ENCODE measurements at places on chromosomes 12 and 14.
A peak's percentile ranks its signal among the peaks of the same experiment; 100 is the strongest.

DNA sequence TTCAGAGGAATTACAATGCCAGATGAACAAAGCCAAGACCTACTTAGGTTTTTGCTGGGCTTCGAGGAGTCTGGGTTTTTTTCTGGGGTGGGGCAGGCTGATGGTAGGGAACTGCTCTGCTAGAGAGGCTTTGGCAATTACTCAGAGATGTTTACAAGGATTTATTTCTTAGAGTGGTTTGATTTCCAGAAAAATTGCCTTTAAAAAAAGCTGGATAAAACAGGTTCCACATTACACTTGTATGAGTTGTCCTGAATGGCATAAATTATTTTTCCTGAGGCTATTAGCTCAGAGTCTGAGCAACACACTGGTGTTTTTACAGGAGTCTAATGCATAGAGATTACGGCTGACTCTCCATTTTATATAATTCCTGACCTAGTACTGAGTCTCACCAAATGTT, 118.5 kb upstream of the FRMD6 start:
- DNase-seq = peak; percentile 70

- no peak for DNase-seq
Observed at GRCh38 chr12:97292588-97292987, 170.0 kb upstream of the RMST start.

GRCh38 chr14:58145936-58146335, 6.1 kb downstream of the ARMH4 start:
- DNase-seq = no peak

- DNase-seq = no peak
Observed at GRCh38 chr14:68772761-68773381, 20.0 kb downstream of the ZFP36L1 start.

DNA sequence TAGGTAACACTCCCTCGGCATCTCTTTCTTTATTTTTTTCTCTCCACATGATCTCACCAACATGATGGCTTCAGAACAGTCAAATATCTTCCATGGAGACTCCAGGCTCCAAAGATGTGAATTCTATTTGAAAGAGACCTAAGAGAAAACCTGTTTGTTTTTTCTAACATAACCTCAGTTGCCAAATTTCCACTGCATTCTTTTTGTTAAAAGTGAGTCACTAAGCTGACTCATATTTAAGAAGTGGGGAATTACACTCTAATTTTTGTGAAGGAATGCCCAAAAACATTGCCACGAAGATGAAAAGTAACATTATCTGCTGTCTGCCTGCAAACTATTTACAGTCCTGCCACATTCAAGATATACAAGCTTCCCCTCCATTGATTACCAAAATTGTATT, 1337.6 kb downstream of the LRFN5 start:
- peak; percentile 24 for DNase-seq

GRCh38 chr12:84551373-84551772, 361.2 kb downstream of the SLC6A15 start:
- DNase-seq = no peak

DNA sequence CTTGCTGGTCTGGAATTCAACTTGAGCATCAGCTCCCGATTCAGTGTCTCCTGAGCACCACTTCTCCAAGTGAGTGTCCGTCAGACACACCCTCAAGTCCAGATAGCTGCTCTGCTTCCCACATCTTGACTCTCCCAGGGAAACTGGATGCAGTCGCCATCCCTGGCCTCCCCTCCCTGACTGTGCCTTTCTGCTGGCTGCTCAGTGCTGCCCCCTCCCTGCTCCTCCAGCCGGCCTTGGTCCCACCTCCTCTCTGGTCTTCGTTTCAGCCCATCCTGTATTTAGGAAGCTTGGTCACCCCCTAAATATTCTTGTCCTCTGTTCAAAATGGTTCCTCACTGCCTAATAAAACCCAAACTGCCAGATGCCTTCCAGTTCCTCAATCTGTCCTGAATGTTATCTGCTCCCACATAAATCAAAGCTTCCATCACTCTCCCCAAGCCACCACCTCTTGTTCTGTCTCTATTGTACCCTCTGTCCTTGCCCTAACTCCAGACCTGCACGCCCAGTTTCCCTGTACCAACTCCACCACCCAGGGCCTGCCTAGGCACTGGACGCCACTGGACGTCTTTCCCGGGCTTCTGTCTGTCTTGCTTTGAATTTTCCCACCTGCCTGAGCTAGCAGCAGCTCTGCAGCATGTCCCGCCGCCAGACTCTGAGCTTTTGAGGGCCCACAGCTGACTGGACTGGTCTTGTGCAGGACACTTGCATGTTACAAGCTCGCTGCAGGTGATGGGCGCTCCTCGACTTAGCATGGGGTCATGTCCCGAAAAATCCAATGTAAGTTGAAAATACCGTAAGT, 33.8 kb downstream of the CCDC92 start:
- DNase-seq = no peak

DNA sequence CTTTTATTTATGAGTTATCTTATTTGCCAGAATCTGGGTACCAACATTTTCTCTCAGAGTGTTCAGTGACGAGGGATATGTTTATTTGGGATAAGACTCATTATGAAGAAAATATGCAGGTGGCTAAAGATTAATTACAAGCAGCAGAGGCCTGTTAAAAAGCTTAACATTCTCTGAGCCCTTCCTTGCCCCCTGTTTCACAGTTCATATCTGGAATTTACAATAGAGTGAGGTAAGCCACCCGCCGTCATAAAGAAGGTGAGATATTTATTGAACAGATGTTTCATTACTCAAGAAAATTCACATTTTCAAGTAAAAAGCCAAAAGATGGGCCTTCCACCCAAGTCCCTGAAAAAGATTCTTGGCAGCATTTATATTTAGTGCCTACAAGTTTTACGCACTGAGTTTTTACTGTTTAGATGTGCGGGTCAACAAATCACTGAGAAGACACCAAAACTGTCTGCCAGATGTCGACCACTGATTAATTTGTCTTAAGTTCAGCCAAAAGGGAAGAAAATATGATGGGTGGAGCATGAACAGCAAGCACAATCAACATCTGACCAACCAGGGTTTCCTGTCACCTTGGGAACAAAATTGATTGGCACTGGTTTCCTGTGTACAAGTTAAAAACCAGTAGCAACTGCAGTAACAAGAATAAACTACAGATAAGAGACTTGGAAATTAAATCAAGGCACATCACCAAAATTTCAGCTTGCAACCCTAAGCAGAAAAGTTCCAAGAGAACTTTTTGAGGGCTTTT, 85.5 kb upstream of the PTPRB start:
- DNase-seq = no peak

- DNase-seq = no peak
Observed at GRCh38 chr14:61609191-61609843, 86.0 kb upstream of the HIF1A start.

GRCh38 chr12:112331886-112332285, 50.3 kb downstream of the HECTD4 start:
- DNase-seq = no peak

- no peak for DNase-seq
Observed at GRCh38 chr14:99080306-99080705, 191.7 kb downstream of the BCL11B start.

DNA sequence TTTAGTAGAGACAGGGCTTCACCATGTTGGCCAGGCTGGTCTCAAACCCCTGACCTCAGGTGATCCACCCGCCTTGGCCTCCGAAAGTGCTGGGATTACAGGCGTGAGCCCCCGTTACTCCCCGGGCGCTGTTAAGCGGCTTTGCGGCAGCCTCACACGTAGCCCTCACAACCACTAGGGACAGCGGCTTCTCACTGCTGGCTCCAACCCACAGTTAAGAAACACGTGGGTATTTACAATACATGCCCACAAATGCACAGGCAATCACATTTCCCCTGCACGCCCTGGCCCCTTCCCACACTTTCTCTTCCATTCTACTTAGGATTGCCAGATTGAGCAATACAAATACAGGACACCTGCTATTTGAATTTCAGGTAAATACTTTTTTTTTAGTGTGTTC, 37.0 kb upstream of the EIF5 start:
- DNase-seq = no peak

- DNase-seq = no peak
Observed at GRCh38 chr14:61145903-61146481, 135.1 kb downstream of the TMEM30B start.

DNA sequence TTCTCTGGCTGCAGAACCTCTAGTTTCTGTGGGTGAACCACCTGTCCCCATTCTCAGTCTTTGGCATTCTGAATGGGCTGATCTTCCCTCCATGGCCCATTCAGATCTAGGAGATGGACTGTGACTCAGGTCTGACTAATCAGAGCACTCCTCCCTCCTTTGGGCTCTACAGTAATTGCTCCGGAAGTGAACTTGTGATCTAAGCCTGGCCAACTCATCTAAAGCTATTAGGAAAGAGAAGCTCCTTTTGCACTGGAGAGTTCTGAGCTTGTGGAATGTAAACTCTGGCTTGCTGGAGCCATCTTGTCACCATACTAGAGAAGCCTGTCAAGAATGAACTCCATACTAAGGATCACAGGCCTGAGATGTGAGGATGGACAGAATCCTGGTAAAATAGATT, 168.2 kb downstream of the SUDS3 start:
- peak; percentile 86 for DNase-seq

DNA sequence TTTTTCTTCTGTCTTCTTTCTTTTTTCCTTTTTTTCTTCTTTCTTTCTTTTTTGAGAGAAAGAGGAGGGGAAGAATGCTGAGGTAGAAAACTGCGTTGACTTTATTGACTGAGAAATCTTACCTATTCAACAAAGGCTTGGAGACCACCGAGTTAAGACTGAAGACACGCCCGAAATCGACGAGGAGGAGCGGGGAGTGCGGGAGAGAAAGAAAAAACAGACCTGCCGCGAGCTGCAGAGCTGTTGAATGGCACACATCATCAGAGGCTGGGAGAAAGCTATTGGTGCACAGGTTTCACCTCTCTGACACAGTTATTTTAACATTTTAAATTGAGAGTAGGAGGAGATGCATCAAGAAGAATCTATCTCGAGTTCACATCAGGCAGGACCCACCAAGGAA, 5.1 kb downstream of the ASCL1 start:
- DNase-seq = no peak

DNA sequence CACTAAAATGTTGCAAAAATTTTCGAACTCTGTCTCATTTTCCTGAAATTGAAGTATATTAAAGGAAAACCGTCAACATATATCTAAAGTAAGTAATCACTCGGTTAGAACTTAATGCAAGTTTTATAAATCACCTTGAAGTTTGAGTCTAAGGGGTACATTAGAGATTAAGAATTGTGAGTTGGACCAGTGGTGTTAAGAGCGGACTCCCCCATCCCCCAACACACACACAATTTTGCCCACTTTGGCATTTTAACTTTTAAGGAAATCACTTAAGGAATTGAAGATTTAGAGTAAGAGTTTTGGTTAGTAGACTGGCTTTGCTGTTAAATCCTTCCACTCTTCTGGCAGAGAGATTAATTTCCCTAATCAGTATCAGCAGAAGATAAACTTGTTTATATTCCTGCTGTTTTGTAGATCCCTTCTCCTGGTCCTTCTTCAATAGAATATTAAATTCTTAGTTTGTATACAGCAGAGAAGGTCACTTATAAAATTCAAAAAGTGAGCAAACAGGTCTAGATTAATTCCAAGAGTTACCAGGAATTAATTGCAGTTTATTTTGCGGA, 1.5 kb downstream of the HIF1A start:
- no peak for DNase-seq

DNA sequence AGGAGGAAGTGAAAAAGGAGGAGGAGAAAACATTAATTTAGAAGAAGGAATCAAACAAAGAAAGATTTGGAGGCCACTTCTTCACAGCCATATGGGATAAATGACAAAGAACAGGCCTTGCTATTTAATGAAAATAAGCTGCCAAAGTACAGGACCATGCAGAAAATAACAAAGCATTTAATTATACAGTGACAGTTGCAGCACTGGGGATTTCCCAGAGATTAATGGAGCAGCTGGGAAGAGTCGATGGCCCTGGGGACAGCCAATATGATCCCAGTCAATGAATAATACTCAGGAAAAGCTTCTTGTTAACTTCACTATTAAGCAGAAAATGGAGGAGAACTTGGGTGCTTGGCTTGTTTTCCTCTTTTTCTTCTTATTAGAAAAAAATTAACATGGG, 34.6 kb downstream of the RERG start:
- DNase-seq = no peak

GRCh38 chr12:131908092-131909080, 14.0 kb downstream of the ULK1 start:
- no peak for DNase-seq

GRCh38 chr14:38931969-38932652, 170.9 kb downstream of the SEC23A start:
- DNase-seq = no peak

DNA sequence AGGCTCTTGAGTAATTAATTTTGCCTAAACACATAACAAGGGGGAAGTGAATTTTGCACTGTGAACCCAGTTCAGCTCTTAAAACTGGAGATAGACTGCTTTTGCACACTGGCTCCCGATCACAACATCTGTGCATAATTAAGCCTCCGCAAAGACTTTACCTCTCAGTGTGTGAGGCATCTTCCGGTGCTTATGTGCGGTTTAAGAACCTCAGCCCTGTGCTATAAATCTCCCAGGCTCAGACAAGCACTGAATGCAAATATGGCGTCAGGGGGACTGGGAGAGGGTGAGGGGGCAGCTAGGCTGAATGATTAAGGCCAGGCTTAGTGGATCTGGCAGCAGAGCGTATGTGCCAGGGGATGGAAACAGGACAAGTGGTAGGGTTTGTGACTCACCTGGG, 103.3 kb downstream of the ADCK1 start:
- no peak for DNase-seq

DNA sequence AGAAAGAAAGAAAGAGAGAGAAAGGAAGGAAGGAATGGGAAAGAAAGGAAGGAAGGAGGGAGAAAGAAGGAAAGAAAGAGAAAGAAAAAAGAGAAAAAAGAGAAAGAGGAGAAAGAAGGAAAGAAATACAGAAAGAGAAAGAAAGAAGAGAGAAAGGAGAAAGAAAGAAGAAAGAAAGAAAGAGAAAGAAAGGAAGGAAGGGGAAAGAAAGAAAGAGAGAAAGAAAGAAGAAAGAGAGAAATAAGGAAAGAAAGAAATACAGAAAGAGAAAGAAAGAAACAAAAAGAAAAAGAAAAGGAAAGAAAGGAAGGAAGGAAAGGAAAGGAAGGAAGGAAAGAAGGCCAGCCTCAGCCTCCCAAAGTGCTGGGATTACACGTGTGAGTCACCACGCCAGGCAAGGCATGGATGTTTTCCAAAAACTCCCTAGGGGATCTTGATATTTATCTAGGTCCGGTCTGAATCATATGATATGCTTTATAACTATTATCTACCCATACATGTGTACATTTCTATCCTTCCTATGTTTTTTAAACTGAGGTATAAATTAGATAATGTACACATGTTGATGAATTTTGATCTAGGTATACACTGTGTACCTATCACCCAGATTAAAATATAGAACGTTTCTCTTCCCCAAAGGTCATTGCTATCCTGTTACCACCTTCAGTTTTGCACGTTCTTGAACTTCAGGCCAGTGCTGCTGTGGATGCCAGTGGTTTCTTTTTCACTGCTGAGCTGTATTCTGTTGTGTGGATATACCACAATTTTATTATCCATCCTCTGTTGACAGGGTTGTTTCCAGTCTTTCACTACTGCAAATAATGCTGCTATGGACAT, 177.9 kb downstream of the RBM19 start:
- peak; percentile 70 for DNase-seq

GRCh38 chr12:6823182-6824084, 1.8 kb downstream of the GPR162 start:
- DNase-seq = no peak
